Spinal cord (tissue), 10 donors: ENCODE measurements at places on chromosomes 5 and 9. TPM values are rescaled to one million over a fixed set of nuclear protein-coding genes. Genes with fewer than 3 reads are reported as not detected.

Gene DOCK8
- polyA plus RNA-seq, result 12.2 TPM

Gene SLC23A1
- 0.78 TPM for polyA plus RNA-seq

Gene FOXD4L6
- polyA plus RNA-seq, result not detected

Gene INSL6
- 0.35 TPM for polyA plus RNA-seq

Gene MYORG
- polyA plus RNA-seq, result 36.2 TPM

Gene LCN1
- not detected for polyA plus RNA-seq

Gene FRMD3
- 14.7 TPM for polyA plus RNA-seq

Gene STC2
- 2.2 TPM for polyA plus RNA-seq

Gene TAF1L
- polyA plus RNA-seq, result 0.09 TPM

Gene CCDC187
- 0.21 TPM for polyA plus RNA-seq

Gene MEF2C
- polyA plus RNA-seq, result 27.4 TPM

Gene CDH6
- 25.8 TPM for polyA plus RNA-seq

Gene SAXO1
- polyA plus RNA-seq, result 0.20 TPM

Gene SH3TC2
- 7.3 TPM for polyA plus RNA-seq

Gene STKLD1
- 2.5 TPM for polyA plus RNA-seq
